ENCODE measurements at places on chromosomes 6 and 20.

- no peak for DNase-seq
Observed at GRCh38 chr6:98970469-98970868, 22.7 kb upstream of the FBXL4 start.

- DNase-seq: no peak
Observed at GRCh38 chr6:167226383-167226685, 64.8 kb upstream of the UNC93A start.

GRCh38 chr6:170101281-170102035 is 189.4 kb downstream of the DLL1 start:
- DNase-seq: no peak

DNA sequence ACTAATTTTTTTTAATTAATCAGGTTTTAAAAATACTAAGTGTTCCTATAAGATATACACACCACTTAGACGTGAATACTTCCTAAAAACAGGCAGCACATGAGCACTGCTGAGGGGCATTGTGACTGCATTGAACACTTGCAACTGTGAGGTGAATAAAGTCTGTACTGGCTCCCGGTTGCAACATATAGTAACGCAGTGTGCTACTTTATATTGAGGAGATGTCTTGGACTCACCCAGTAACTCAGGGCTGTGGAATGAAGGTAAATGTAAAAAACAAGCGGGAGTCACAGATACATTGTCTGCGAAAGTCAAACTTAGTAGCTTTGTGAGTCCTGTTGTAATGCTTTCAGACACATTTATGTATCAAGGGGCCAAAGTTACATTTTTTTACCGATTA is 17.0 kb upstream of the HLA-A start:
- no peak for DNase-seq

- no peak for DNase-seq
Observed at GRCh38 chr6:82597201-82597600, 233.6 kb downstream of the TPBG start.

DNA sequence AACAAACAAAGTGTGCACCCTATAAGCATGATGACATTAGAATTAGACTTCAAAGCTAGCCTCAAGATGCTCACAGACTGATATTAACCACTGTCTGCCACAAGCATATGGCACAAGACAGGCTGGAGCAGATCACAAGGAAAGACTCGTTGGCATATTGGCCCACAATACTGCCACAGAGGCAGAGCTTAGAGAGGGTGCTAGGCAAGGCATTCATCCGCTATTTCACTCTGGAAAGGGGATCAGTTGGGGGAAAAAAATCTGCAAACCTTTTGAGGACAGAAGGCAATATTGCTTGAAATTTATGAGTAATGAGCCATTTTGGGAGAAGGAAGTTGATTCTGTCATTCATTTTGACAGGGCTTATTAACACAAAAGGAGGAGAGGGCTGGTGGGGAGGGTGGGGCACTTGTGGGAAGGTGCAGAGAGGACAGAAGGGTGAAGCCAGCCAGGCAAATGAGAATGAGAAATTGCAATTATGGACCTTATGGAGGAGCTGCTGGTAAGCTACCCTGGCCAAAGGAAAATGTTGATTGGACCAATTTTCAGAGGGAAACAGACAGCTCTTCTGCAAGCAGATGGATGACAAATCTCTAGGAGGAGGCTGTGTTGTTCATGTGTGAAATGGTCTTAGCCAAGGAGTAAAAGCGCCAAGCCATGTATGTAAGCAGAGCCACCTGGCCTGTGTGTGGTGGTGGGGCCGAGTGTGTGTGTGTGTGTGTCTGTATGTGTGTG is 187.7 kb downstream of the GMPR start:
- DNase-seq: no peak

GRCh38 chr6:106574741-106575458 is 54.4 kb downstream of the RTN4IP1 start:
- DNase-seq: no peak

DNA sequence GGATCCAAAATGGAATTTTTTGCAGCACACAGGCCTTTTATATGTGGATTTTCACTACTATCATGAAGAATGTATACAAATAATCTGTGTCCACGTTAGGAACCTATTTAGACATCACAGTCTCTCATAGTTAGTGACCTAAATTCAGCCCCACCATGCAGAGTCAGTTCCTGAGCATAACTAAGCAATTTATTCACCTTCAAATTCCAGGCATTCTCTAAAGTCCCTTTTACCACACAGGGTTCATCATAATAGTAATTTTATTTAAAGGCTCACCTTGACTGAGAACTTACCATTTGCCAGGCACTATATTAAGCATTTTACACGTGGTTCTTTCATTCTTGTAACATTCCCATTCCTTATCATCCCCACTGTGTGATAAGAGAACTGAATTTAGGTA is 353.8 kb downstream of the ARHGAP18 start:
- no peak for DNase-seq

DNA sequence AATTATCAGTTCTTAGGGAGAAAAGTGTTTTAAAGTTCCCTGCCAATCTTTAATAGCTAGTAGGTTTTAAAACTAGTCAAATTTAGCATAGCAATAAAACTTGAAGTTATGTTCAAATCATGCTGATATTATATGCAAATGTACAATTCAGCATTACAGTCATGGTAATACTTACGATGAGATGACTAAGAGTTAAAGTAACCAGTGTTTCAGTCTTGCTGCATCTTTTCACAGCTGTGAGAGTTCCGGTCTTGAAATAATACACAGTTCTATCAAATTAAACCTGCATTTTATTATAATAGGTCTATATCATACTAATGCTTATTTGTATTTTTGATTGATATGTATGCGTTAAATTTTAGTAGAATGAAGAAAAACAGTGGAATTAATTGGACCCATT is 26.1 kb downstream of the POPDC3 start:
- DNase-seq: no peak

DNA sequence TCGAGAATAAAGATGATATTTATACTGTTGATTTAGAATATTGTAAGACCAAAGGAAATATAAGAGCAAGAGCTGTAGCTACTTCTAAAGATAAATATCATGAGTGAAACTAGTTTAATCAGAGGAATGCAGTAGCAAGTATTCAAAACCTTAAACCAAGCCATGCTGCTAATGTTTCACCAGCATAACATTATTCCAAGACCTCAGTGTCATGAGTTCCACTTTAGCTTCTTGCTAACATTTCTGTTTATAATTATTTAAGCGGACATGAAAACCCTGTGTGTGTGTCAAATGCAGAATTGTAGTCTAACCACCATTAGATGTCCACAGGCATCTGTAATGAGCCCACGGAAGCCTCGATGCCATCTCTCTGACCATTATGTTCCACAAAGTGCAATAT is 752.6 kb upstream of the MARCKS start:
- no peak for DNase-seq

All from activated CD4-positive, CD25-positive, alpha-beta regulatory T cell treated with anti-CD3 and anti-CD28 coated beads, Interleukin-2, amount 50 U/mL, for 72 hours (primary cell).